ENCODE measurements at places on chromosomes 12 and 14. TPM values are rescaled to one million over a fixed set of nuclear protein-coding genes. Genes with fewer than 3 reads are reported as not detected.

Gene PLA2G1B
- not detected for total RNA-seq

Gene INHBE
- not detected for total RNA-seq

- DNase-seq, result no peak
Observed at GRCh38 chr12:71441836-71442566, 2.4 kb downstream of the LGR5 start.

DNA sequence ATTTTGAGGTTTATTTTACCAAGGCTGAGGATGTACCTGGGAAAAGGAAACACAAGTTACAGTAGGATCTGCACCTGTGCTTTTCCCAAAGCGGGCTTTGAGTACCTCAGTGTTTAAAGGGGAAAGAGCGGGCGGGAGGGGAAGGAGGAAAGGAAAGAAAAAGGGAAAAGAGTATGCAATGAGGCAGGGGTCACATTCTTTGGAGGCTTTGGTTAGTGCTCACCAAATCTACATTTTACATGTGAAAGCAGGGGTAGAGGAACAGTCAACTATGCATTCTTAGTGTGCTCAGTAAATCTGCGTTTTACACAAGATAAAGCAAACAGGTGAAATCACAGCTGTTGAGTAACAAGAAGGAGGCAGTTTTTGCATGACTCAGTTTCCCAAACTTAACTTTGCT lies 242.2 kb downstream of the TMEM132C start:
- DNase-seq, result no peak

DNA sequence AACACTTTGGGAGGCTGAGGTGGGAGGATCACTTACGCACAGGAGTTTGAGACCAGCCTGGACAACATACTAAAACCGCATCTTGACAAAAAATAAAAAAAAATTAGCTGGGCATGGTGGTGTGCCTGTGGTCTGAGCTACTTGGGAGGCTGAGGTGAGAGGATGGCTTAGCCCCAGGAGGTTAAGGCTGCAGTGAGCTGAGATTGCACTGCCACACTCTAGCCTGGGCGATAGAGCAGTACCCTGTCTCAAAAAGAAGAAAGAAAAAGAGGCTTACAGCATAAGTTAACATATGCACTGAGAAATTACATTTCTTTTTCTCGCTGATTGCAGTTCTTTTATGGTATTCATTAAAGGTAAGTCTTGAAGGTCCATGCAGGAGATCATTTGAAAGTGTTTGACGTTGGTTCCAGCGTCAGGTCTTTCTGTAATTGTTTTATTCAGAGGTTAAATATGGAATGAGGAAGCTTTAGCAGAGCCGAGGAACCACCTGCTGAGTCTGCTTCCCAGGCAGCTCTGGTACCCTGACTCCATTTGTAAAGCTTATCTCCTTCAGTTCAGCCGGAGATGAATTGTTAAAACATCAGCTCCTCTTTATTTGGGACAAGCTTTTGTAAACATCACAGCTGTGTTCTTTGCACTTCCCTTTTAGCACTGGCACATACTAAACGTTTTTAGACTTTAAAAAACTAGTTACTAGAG lies 18.5 kb downstream of the SFSWAP start:
- no peak for DNase-seq
